Right lobe of liver (tissue), 6 donors: ENCODE measurements at places on chromosomes 2 and 18.

DNA sequence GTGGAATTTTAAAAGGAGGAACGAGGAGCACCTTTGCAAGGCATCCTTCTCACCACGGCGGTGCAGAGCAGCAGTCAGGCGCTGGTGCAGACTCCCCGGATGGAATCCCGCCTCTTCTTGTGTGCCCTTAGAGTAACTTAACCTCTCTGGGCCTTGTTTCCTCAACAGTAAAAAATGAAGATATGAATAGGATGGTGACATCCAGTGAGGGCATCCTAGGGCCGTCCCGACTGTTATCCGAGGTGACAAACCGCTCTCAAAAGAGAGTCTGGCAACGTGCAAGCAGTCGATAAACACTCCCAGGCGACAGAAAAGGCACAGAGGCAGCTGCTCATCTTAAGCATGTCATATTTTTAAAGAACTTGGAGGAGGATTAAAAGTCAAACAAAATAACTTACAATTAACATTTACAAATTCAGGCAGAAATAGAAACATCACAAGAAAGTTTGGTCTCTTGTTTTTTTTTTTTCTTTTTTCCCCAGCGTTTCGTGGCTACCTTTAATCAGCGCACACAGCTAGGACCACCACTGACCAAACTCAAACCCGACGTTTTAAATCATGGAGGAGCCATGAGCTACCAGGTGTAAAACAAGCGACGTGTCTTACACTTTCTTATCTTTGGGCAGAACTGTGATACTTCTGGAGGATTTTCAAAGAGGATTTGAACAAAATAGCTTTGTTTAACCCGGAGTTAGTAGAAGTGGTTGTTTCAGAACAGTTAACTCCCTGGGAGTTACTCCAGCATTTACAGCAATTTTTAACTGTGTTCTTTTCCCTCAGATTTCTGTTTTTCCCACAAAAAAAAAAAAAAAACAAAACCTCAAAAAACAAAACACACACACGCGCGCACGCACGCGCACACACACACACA, 2.1 kb downstream of the MBP start:
- DNase-seq = no peak

DNA sequence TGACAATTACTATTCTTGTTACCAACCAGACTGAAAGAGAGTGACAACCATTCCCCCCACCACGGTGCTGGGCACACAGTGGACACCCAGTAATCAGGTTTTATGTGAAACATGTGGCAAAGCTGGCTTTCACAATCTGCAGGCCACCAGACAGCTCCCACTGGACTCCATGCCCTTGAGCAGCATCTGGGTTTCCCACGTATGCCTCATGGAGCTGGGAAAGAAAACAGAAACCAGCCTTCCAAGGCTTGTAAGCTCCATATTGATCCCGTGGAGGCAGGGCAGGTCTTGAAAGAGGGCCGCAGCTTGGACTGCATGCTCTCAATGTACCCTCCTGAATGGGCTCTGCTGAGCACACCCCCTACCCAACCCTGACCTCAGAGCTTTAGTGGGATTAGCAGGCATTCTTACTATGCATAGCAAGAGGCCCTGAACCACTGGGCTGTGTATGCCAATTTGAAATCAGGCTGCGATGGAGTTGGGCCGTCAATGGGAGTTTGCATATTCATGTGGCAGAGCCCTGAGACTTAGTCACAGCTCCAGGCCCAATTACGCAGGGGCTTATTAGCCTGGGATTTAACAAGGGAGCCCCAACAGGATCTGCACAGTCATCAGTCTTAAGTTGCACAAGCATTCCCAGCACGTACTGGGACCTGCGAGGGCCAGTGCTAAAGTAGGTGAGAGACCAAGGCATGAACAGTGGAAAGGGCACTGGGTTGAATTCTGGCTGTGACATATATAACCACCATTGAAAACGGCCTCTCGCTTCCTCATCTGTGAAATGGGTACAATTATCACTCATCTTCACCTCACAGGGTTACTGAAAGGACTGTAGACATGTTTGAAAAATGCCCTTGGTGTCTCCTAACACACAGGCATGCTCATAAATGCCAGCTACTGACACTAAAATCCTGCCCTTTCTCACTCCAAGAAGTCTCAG, 10.5 kb downstream of the C1QL2 start:
- no peak for DNase-seq

- DNase-seq = no peak
Observed at GRCh38 chr2:124542932-124543640, 518.0 kb downstream of the CNTNAP5 start.

- DNase-seq = no peak
Observed at GRCh38 chr2:168253379-168253778, 6.0 kb upstream of the STK39 start.

DNA sequence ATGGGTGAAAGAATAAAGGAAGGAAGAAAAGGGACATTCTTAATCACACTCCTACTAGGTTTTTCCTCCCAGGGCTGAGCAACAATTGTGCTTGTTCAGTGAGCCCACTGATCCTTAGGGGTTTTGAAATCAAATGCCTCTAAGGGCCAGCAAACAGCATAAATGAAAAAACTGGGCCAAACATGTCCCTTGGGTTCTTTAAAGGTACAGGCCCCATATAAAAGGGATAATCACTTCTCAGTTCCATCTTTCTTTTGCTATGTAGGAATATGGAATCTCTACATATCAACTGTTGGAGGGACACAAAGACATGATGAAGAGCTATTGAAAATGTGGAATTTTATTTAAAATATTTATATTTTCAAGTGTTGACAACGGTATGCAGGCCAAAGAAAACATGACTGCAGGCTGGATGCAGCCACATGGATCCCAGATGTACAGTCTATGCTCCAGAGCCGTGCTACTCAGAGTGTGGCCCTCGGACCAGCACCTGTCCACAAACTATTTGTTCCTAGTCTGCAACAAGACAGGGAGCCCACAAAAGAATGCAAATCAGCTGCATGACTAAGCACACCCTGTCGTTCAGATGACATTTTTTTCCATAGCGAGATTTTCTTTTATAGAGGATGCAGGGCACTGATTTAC, 110.0 kb downstream of the CDH20 start:
- no peak for DNase-seq

DNA sequence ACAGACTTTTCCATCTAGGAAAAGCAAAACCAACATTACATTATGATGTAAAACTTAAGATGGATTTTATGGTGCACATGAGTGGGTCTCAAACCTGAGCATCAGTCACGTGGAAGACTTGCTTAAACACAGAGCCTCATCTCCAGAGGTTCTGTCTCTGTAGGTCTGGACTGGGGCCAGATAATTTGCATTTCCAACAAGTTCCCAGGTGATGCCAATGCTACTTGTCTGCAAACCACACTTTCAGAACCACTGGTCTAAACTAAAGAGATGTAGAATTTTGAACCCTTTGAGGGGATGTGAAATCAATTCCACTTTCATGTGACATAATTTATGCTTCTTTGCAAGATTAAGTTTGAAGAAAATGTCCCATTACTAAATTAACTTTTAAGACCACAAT, 522.8 kb downstream of the MBD2 start:
- no peak for DNase-seq

DNA sequence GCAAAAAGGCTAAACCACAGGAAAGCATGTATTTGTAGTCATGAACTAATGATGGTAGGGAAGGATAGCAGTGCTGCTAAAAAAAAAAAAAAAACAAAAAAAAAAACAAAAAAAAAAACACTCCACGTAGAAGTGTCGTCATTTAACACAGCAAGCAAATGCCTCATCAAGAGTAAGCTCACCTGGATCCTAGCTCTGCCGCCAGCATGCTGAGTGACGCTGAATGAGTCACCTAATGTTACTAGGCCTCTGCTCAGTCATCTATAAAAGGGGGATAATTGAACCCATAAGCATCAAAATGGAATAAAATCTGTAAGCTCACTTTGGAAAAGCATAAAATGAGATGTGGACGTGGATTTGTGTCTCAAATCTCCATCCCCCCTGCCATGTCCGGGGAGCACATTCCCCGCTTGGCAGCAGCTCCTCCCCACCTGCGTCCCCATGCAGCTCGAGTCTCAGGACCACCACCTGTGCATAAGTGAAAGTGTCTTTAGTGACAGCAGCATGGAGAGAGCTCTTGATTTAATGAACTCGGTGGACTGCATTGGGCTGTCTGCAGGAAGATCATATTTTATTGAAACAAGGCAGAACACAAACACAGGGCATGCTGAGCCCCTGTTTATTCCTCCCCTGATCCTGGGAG, 427.5 kb downstream of the LRATD1 start:
- no peak for DNase-seq

- DNase-seq = no peak
Observed at GRCh38 chr2:127528487-127528886, 2.2 kb upstream of the IWS1 start.

GRCh38 chr2:144914113-144914512, 394.2 kb upstream of the ZEB2 start:
- DNase-seq = no peak

DNA sequence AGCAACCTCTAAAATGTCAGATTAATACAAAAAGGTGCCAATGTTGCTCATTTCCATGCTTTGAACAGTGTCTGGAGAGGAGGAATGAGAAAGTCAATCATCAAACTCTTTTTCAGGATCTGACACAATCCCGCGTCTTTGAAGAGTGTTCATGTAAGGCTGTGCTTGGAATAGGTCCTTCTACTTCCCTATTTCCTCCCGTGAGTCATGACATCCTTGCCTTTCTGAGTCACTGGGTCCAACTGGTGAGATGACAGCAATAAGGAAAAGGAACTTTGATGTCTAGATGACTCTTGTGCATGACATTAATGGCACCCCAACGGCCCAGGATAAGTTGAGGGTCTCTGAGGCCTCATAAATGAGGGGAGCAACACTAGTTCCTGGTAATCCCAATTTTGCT, 109.0 kb upstream of the CELF4 start:
- no peak for DNase-seq

DNA sequence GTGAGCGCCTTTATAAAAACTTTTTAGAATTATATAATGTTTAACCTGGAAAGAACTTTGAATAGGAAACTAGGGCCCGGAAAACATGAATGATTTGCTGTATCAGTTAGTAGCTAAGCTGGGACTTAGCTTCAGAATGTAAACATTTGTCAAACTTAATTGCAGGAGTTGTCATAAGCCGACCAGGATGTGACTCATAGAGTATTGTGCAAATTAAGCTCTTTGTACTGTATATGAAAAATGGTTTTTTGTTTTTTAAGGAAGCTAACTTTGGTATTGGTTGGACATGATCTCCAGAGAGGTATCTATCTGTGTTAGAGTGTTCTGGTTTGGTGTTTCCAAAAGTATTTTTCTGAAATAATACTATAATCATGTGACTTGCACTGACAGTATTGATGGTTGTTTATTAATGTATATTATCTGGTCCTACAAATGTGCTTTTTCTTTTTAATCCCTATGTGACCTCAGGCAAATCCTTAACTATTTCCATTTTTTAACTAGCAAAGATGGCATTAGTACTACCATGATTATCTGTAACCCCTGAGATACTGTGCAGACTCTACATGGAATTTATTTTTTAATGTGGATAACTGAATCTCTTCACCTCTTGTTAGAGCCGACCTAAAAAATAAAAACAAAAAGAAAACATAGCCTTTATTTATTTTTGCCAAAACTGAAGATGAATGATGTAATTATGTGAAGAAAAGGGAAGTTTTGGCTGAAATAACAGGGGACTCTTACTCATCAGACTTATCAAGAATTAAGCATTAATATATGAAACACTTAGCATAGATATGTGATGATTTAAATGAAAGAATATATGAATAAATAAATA, 11.7 kb downstream of the YIPF4 start:
- no peak for DNase-seq

DNA sequence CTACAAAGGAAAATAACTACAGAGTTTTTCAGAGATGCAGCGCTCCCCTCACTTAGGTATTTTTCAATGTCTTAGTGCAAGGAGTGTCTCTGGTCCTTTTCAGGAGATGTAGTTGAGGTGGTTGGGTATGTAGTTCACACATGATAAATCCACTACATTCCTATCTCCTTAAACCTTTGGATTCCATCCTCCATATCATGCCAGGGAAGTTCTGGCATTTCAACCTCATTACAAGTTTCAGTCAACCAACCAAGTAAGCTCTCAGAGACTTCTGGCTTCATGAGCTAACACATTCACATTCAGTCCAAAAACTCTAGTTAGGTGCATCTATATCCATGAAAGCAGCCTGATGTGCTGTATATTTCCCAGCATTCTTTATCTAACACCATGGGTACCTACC, 47.3 kb downstream of the MAP3K20 start:
- no peak for DNase-seq

- no peak for DNase-seq
Observed at GRCh38 chr2:205474741-205475415, 207.4 kb upstream of the NRP2 start.

- peak; percentile 66 for DNase-seq
Observed at GRCh38 chr2:233331536-233331935, 22.8 kb upstream of the DGKD start.

- DNase-seq = no peak
Observed at GRCh38 chr2:106833256-106833655, 52.7 kb downstream of the ST6GAL2 start.

- DNase-seq = no peak
Observed at GRCh38 chr2:191009541-191010374, 4.2 kb downstream of the STAT1 start.

DNA sequence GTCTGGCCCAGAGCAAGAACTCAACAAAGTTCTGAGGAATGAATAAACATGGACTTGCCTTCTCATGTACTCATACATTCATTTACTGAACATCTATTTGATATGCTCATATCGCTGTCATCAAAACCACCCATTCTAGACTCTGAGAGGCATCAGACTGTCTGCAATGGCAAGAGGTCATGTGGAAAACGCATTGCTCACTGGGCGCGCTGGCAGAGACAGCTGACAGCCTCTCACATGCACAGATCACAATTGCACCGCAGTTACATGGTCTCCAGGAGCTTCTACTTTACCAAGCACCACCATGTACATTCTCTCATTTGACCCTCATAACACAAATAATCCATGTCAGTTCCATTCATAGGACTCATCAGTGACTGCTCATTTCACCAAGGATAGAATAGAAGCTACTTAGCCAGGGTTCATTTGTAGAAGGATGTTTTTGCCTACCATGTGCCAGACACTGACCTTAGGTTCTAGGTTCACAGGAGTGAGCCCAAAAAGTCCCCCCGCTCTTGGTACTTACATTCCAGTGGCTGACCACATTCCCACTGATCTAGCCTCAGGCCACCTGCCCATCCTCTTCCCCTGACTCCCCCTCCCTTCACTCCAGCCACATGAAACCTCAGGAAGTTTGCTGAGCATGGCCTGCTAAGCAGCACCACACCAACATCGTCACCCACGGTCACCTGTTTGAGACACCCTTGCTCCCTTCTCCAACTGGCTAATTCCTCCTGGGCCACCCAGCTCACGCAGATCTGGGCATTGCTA, 6.1 kb downstream of the FAM124B start:
- no peak for DNase-seq

GRCh38 chr2:26273501-26273900, 28.8 kb downstream of the HADHB start:
- no peak for DNase-seq

DNA sequence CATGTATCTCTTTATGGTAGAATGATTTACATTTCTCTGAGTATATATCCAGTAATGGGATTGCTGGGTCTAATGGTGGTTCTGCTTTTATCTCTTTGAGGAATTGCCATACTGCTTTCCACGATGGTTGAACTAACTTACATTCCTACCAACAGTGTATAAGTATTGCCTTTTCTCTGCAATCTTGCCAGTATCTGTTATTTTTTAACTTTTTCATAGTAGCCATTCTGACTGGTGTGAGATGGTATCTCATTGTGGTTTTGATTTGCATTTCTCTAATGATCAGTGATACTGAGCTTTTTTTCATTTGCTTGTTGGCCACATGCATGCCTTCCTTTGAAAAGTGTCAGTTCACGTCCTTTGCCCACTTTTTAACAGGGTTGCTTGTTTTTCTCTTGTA, 55.1 kb downstream of the CYTIP start:
- DNase-seq = no peak
